NCI-H460 (cell line): ENCODE measurements at places on chromosomes 5 and 9. TPM values are rescaled to one million over a fixed set of nuclear protein-coding genes. Genes with fewer than 3 reads are reported as not detected.

GRCh38 chr5:90638878-90639277, 80.3 kb downstream of the ADGRV1 start:
- DNase-seq: no peak

- DNase-seq: peak; percentile 33
Measured at GRCh38 chr9:123544007-123544827, 188.2 kb downstream of the CRB2 start.

GRCh38 chr5:14488709-14489108, 92.9 kb upstream of the OTULINL start:
- no peak for DNase-seq

DNA sequence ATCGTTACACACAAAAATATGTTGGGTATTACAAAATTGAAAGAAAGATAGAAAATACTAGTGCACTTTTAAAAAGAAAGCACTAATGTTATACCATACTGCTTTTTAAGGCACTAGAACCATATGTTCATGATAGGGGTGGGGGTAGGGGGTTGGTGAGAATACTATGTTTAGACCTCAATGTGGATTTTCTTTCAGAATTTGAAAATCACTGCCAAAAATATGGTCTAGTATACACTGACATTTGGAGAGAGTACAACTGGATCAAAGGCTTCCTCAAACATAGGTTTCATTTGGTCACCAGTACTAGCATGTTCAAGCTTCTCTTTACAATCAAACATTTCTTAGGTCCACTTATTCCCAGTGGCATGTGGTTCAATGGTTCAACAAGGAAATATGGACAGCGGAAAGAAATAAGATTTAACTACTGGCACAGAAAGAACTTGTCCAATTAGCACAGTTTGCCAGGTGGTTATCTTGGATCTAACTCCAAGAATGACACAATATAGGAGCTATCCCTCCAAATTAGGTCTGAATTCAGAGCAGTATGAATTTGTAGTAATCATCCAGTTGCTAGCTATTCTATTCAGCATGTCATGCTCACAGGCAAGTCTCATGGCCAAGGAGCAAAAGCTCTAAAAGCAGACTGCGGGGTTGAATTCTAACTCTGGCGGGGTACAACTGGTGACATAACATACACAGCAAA, 139.3 kb downstream of the SLC24A2 start:
- no peak for DNase-seq

DNA sequence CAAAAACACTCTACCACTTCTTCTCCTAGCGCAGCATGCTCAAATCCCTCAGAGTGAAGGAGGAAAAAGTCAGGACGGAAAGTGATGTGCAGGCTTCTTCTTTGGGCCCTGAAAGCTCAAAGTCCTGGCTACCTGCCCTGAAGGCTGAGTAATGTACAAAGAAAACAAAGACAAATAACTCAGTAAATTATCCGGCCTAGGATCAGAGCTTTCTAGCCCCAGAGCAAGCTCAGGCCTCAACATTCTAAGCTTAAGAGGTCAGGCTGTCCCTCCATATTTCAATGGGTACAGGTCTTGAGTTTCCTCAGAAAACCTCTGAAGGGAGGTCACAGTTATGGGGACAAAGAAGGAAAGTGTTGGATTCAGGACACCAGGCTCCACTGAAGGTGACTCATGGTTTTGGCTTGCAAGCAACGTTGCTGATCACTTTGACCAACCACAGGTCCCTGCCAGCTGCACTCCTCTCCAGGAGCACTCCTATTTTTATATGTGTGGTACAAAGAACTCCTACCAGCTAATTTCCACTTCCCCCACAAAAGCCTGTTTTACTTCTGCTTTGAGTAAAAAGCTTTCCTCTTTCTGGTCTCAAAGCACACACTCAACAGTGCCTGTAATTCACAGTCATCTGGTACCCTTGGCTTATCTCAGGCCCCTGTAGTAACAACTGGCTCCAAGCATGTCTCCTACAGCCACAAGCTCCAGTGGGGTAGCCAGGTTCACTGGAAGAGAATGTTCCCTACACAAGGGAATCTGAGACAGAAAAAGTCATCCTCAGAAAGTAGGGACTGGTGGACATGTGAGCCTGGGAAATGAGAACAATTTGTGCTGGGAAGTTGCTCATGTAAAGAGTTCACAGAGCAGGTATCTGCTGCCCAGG, 115.7 kb downstream of the UGCG start:
- DNase-seq: peak; percentile 60

GRCh38 chr9:5892456-5893133, 1.9 kb downstream of the MLANA start:
- DNase-seq: no peak

- DNase-seq: no peak
Measured at GRCh38 chr9:133089271-133089671, 27.5 kb downstream of the CEL start.

DNA sequence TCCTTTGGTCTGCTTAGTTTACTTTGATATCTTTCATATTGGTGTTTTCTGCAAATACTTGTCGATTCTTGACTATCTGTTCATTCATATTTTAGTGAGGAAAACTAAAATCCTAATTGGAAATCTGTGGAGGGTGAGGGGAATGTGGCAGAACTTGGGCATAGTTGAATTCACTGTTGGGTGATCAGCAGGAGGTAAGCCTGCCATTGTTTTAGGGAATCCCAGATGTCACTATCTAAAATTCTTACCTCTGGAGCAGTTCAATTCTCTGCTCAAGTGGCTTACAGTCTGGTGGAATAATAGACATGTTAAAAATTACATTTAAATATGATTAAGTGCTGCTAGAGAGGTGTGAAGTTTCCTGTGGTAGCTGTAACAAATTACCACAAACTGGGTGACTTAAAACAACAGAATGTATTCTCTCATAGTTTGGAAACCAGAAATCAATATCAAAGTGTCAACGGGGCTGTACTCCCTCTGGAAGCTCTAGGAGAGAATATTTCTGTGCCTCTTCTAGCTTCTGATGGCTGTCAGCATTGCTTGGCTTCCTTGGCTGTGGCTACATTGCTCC, 90.3 kb upstream of the GCNT4 start:
- DNase-seq: no peak

DNA sequence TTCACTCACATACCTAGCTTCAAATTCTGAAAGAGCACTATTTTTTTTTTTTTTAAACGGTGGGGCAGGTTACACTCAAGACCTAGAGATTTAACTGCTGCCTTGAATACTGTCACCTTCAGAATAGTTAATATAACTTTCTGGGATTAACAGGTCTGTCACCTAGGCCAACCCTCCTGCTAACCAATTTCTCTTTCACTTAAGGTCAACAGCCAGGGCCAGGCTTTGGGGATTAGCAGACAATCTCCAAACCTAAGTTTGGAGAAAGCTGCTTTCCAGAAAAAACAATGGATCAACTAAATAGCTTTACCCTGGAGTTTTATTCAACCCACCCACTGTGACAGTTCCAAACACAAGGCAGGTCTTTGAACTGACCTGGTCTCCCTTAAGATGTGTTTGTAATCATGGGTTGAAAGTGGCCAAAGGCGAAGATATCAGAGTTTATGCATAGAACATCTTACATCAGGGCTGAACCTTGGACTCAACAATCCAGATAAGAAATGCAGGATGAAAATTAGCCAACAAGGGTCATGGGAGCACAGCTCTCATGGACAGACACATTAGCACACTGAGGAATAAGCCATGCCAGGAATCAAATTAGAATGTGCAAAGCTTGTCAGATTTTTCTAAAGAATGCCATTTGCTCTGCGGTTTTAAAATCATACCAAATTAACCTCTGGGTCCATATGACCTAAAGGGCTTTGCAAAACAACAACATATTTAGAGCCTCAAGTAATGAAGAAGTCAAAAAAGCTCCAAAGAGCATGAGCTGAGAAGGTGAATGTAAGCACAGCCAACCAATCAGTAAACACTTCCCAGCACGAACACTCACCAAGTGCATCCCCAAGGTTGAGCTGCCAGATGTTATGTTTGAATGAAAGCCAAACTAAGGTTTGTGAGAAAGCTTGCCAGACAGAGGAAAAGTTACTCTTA, 538.5 kb upstream of the DMAC1 start:
- DNase-seq: no peak

DNA sequence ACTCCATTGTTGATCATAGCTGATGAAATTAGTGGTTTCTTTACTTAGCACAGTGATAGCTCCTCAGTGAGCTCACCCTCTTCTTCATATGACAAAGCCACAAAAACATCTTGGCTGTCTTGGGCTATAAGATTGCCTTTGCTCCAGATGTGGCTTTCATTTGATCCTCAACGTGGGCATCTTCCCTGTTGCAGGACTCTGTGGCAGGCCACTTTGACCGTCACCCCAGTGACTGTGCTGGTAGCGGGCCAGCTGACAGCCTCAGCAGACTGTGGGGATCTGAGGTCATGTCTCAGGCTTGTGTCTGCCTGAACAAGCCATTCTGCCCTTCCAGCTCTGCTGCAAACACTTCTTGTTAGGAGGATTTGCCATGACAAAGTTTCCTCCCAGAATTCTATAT, 422.2 kb downstream of the NR2F1-AS1 start:
- DNase-seq: no peak

- no peak for DNase-seq
Measured at GRCh38 chr9:20178197-20178596, 389.4 kb upstream of the SLC24A2 start.

DNA sequence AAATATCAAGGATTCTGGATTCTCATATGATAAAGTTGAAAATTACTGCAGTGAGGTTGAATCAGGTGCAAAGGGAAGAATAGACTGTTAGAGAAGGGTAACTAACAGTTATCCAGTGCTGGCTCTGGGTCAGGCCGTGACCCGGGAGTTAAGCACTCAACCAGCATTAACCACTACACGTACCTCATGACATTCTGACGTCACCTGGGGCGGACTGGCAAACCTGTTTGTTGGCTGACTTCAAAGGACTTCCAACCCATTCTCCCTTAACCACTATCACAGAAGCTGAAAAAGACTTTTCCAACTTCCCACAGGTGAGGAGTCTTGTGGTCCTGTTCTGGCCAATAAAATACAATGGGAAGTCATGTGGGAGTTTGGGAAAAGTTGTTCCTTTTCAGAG, 268.9 kb downstream of the ENC1 start:
- no peak for DNase-seq

DNA sequence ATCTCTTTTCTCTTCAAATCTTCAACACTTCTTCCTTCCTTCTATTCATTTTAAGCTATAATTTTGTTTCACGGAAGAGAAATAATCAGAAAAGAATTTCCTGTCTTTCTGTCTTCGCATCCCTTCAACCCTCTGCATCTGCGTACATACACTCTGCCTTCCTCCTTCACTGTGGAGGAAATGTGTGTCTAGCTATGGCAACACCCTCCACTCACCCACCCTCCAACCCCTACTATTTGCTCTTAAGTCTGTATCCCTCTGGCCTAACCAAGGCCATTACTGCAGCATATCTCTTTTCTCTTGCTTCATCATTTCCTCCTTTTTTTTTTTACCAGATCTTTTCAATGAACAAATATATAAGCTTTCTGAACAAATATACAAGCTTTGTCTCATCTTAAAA, 105.7 kb upstream of the NUDT12 start:
- DNase-seq: no peak

- peak; percentile 54 for DNase-seq
Measured at GRCh38 chr9:132114102-132114707, 34.5 kb upstream of the MED27 start.

DNA sequence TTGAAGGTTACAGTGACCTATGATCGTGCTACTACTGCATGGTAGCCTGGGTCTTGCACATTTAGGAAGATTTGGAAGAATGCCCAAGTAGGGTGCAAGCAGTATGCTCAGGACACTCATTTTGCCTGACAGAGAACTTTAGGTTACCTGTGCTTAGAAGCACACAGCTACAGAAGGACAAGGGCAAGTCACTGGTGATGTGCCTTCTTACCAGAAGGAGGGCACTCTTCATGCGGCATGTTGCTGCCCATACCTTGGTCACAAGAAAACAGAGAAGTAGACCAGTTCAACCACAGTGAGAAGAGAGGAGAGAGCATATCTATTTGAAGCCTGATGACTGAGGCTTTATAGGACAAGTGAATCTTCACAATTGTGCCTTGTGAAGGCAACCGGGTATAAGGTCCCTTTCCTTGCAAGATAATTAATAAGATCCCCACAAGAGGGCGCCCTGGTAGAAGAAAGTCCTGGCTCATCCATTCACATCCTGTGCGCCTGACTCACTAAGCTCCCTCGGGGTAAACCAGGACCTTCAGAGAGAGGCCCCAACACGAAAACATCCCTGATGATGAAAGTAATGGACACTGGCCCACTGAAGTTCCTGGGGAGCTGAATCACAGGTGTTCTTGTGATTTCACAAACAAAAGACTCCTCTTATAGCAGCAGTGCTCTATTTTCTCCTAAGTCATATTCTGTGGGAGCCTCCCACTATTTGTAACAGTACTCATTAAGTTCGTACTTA, 38.1 kb upstream of the STARD4 start:
- DNase-seq: peak; percentile 91

DNA sequence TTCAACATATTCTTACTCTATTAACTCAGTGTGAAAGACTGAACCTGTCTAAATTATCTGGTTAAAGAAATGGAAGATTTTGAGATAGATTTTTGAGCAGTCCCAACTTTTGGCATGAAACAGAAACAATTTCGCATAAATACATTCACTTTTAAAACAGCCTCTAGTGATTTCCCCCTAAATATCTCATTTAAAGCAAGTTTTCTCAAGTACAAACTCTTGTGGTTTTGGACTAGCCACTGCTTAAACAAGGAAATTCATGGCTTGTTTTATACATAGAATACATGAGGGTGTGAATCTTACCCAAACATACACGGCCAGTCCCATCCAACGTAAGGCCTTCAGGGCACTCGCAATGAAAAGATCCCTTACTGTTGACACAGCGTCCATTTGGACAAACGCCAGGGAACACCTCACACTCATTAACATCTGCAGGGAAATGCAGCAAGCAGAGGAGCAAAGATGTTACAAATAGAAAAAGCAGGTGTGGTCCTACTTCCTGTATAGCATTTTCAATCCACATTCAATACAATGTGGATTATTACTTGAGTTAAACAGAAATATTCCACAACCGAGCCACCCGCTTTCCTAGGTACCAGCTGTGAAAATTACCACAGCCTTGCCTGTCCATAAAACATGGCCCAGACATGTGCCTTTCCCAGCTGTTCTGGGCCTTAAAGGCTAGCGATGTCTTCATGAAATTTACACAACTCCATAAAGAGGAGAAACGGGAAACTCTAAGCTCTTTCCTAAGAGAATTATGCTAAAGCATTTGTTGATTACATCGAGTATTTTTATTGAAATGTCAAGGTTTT, 188.8 kb downstream of the FBN2 start:
- DNase-seq: peak; percentile 4

- no peak for DNase-seq
Measured at GRCh38 chr9:21674894-21675293, 127.5 kb upstream of the MTAP start.

DNA sequence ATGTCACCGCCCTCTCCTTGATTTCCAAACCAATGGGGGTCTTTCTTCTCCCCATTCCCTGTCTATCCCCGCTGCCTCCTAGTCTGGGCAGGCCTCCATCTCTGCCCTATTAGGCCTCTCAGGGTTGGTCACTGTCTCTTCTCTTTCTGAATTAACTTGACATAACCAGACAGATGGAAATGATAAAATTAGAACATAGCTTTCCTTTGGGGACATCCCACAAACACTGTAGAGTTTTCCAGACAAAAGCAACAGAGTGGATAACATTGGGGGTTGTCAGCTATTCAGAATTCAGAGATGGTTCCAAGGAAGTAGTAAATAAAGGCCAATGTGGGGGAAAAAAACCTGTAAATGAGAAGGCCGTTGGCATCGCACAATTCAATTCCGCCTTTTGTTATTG, 24.7 kb downstream of the LHX6 start:
- DNase-seq: no peak

Gene GABRP
- total RNA-seq: not detected in 2 replicates

Gene CDKN2A
- total RNA-seq: not detected in 2 replicates

Gene PCDHB2
- 0.29 and 0.52 TPM in 2 replicates for total RNA-seq

Gene CEP72
- total RNA-seq: 22.9 and 29.0 TPM in 2 replicates

Gene RMRP
- total RNA-seq: 9,964 and 10,171 TPM in 2 replicates

Gene ARID3C
- not detected in 2 replicates for total RNA-seq

Gene NRG2
- 3.0 and 3.9 TPM in 2 replicates for total RNA-seq

Gene SLC46A2
- not detected in 2 replicates for total RNA-seq

Gene UCK1
- total RNA-seq: 15.5 and 18.7 TPM in 2 replicates
